Stimulated activated naive CD8-positive, alpha-beta T cell treated with anti-CD3 and anti-CD28 coated beads, Interleukin-15, Interleukin-2, amounts not matched to agents 100 U/mL and 50 U/mL, for 24 hours (primary cell): ENCODE measurements at places on chromosomes 6 and 20.

GRCh38 chr6:158910484-158911440 is 89.2 kb downstream of the RSPH3 start:
- DNase-seq: no peak

DNA sequence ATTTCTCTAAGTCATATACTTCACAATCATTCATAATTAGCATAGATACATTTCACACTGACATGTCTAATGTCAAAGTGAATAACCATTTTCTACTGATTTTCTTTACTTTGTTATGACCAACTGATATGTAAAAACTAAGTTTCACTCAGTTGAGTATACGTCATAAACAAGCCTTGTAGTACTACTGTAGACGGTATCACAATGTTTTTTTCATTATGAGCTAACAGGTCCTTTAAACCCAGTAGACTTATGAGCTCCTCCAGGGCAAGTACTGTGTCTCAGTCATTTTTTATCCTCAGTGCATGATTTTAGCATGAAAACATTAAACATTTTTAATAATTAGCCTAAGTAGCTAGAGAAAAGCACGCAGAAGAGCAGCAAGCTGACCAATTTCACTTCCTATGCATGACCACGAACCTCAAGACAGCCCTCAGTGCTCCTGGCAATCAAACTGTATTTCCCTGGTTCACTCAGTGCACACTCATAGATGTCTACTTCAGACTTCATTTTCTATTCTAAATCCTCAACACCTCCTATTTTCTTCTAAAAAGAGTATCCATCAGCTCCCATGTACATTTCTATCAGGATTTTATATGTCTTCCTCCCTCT is 32.0 kb upstream of the TFAP2D start:
- DNase-seq: no peak

DNA sequence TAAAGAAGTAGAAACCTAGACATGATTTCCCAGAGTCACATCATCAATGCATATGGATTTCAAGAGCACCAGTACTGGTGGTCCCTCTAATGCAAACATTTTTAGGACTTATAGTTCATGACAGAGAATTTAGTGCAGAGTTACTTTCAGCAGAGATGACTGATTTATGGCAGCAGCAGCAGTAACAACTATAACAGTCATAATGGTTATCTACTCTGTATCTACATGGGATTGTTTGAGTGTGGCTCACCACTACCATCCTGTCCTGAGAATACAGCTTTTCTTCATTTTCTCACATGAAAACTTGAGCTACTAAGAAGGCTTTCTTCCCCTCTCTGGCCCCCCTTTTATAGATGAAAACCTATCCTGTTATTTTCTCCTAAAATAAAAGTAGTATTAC is 128.5 kb upstream of the ENPP5 start:
- no peak for DNase-seq

DNA sequence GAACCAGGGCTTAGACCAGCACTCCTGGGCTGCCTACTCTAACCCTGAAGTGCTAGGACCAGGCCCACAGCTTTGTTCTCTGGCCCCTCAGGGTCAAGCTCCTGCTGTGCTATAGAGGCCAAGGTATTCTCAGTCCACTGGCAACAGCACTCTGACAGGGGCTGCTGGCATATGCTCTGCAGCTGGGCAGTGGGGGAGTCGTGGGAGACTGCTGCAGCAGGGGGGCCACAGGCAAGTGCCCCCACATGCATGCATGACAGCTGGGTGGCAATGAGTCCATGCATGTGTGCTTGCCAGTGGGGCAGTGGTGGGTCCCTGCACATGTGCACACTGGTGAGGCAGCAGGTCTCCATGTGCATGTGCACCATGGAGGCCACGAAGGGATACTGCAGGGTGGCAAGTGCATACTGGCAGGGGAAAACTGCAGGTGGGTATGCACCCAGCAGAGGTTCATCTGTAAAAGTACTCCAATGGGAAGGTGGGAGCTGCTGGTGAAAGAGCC is 364.9 kb upstream of the IRAK1BP1 start:
- no peak for DNase-seq

- DNase-seq: no peak
These were observed 63.3 kb downstream of the PLCG1 start for GRCh38 chr20:41200446-41201202.

- no peak for DNase-seq
These were observed 150.3 kb downstream of the MBOAT1 start for GRCh38 chr6:20061952-20062351.

DNA sequence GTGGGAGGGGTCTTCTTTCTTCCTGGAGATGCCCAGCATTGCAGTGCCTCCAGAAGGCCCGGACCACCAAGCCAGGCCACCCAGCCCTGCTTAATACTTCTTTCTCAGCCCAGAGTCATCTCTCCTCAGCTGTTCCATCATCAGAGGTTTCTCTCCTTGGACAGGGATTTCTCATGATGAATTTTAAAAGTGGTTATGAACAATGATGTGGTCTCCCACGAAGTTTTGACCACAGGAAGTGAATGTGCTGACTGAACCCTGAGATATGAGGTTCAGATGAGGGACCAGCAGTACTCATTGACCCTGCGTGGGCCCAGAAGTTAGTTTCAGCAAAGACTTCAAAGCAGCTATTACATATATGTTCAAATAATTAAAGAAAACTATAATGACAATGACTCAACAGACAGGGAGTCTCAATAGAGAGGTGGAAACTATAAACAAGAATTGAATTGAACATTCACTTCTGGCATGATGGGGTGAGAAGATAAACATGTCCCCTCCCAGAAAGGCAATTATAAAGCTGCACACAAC is 114.5 kb upstream of the SLC22A16 start:
- peak; percentile 24 for DNase-seq

DNA sequence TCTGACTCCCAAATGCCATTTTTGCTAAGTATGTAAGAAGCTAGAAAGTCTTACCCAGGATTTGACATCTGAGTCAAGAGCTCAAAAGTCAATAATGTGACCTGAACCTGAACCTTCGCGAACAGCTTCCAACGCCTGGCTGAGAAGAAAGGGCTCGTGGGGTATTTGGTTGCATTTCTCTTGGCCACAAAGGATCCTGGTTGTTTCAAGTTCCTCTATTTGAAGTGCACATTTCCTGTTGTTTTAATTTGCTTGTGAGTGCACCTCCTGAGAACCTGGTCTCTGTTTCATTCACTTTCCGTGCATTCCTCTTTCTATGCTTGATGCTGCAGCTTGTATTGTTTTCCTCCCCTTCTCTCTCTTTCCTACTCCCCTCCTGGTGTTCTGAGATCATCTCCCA is 212.5 kb downstream of the FOXA2 start:
- DNase-seq: no peak

- DNase-seq: peak; percentile 10
These were observed 125.7 kb upstream of the HDAC2 start for GRCh38 chr6:114096561-114097172.

- DNase-seq: no peak
These were observed 185.2 kb upstream of the ARG1 start for GRCh38 chr6:131387562-131388447.

DNA sequence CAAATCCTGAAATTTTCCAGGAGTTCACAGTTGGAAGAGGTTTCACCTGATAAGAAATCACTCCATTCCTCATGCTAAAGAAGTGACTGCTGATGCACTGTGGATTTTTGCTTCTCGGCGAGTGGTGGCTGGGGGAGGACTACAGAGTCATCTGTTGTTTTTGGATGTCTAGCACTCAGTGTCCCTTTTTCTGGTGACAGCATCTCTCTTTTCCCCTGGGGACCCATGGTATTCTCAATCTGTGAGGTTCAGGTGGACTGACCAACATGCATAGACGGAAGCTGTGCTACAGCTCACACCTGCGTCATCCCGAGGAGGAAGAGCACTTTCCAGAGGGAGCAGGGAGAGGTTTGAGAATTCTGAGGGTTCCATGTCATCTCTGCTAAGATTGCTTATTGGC is 42.7 kb upstream of the ZNF831 start:
- no peak for DNase-seq

GRCh38 chr20:1484438-1485116 is 6.6 kb downstream of the SIRPB2 start:
- DNase-seq: no peak

GRCh38 chr6:101883505-101883904 is 490.0 kb downstream of the GRIK2 start:
- DNase-seq: no peak

- DNase-seq: no peak
These were observed 48.5 kb upstream of the SSTR4 start for GRCh38 chr20:22986601-22987000.

DNA sequence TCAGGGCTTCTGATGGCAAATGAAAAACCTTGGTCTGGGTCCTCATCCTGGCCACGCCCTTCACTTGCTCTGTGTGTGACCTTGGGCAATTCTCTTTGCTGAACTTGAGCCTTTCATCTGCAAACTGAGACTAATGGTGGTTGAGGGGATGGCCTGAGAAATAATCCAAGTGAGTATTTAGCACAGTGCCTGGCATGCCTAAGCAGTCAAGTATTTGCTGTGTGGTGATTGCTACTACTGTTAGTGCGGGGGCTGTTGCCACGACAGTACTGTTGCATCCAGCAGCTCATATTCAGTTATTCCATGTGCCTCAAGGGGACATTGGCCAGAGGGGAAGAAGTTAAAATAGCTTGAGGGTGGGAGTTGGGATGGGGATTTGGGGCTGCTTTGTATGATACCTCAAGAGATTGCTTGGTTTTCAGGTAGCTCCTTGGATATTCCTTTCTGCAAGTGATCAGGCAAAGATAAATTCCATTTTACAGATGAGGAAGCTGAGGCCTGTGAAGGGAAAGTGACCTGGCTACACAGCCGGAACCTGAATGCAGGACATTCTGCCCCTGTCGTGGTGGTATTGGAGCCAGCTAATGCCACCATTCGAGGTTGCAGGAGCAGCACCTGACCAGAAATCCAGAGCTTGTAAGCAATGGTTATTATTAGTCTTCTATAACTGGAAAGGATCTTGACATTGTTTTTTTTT is 45.1 kb upstream of the EPB41L1 start:
- no peak for DNase-seq

- DNase-seq: no peak
These were observed 117.6 kb upstream of the SLC2A12 start for GRCh38 chr6:134169871-134170486.

- DNase-seq: no peak
These were observed 57.8 kb downstream of the CARMIL1 start for GRCh38 chr6:25336996-25337395.

DNA sequence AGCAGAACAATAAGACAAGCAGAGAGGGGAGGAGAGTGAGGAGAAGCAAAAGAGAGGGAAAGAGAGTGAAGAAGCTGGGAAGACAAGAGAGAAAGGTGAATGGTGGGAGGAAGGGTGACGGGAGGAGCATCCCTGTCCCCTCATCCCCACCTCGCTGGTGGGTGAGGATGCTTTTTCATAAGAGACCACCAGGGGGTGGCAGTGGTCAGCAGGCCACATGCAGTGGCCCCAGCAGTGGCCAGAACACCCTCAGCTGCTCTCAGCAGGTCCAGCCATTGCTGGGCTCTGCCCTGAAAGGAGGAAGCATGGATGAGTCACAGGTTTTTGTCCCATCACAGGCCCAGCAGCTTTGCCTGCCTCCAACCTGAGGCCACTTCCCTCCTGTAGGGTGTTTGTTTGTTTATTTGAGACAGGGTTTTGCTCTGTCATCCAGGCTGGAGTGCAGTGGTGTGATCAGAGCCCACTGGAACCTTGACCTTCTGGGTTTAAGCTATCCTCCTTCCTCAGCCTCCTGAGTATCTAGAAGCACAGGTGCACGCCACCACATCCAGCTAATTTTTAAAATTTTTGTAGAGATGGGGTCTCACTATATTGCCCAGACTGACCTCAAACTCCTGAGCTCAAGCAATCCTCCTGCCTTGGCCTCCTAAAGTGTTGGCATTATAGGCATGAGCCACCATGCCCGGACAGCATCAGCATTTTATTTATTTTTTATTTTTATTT is 24.0 kb downstream of the FGD2 start:
- DNase-seq: peak; percentile 71

GRCh38 chr6:37487591-37488380 is 11.9 kb downstream of the CCDC167 start:
- DNase-seq: no peak

GRCh38 chr20:6663751-6664388 is 103.6 kb upstream of the BMP2 start:
- no peak for DNase-seq

DNA sequence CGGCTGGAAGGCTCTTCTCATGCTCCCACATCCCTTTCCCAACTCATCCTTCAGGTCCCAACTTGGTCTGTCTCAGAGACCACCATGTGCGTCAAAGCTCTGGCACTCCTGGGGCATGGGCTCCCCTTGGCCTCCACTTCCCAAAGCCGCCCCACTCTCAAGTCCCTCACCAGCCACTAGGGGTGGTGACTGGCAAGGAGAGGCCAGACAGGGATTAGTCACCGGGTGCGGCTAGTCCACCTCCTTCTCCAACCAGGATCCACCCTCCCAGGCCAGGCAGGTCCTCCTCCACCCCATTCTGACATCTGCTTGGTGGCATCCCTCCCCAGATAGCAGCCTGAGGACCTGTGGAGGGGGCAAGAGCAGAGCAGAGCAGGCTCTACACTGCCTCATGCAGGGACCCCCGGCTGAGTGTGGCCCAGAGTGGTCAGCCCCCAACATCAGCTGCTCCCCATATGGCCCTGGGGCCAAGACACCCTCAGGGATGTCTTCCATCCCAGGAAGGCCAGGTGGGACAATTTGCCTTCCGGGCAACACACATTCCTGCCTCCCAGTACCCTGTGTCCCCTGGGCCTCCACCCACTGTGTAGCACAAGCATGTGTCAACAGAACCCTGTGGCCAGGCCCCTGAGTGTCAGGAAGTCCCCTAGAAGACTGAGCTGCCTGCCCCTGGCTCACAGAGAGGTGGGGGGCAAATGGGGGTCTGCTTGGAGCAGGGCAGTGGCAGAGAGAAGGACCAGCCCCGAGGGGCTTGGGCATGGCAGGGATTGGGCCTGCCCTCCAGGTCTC is 29.2 kb downstream of the YTHDF1 start:
- no peak for DNase-seq

DNA sequence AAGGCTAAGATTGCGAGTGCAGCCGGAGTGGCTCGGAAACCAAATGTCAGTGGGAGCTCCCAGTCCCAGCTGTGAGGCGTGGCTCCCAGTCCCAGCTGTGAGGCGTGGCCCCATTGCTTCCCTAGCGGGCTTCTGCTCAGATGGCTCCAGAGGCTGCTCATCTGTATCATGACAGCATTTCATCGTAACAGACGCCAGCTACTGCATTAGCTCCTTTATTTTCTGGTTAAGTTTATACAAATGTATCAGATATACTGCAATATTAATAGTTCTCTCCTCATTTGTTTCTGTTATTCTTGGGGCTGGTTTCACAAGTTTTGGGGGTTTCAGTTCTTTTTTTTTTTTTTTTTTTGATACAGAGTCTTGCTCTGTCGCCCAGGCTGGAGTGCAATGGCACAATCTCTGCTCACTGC is 34.7 kb upstream of the TBXT start:
- no peak for DNase-seq
